ENCODE measurements at places on chromosomes 12 and 14.
A peak's percentile ranks its signal among the peaks of the same experiment; 100 is the strongest.

DNA sequence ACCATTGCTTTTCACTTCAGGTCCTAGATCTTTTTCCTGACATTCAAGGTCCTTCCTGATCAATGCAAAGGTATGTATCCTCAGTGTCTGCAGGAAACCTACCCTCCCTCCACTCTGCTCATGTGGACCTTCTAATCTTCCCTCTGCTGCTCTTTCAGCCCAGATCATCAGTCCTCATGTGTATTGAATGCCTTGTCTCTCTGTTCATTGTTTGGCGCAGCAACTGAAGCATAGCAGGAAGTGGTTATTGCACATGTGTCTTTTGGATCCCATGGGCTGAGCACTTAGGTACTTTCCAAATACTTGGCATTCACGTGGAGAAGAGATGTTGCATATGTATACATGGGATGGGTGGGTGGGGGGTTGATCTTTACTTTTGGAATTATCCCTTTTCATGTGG lies 4.3 kb upstream of the NIN start:
- DNase-seq = no peak

- peak; percentile 66 for DNase-seq
Measured at GRCh38 chr14:21868442-21869046, 194.9 kb upstream of the OR4E1 start.

DNA sequence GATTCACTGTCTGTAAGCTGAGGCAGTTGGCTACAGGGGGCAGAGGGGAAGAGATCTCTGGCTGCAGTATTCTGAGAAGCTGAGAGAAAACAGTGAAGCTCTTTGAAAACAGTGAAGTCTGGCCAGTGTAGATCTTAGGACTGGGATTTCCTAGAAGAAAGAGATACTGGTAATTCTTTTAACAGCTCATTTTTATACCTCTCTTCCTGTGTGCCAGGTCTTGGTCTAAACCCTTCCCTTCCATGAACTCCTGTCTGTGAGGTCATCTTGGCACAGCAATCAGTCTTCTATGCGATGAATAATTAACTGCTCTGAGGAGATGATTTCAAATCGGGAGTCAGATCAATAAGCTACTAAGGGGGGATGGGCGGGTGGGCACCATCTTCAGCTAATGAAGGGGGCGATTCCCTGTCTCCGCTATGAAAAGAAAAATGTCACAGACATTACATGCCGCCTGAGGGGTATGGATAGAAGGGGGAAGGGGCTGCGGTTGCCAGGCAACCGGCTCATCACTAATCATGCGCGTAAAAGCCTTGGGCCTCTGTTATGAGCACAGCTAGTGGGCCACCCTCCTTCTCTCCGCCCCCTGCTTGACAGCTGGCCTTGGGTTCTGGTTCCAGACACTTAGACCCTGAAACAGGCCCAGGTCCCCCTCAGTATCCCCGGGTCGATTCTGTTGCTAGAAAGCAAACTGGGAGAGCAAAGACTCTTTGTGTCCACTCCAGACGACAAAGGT lies 75.3 kb upstream of the CEP83 start:
- DNase-seq = no peak

- no peak for DNase-seq
Measured at GRCh38 chr12:92098594-92099380, 46.9 kb downstream of the BTG1 start.

DNA sequence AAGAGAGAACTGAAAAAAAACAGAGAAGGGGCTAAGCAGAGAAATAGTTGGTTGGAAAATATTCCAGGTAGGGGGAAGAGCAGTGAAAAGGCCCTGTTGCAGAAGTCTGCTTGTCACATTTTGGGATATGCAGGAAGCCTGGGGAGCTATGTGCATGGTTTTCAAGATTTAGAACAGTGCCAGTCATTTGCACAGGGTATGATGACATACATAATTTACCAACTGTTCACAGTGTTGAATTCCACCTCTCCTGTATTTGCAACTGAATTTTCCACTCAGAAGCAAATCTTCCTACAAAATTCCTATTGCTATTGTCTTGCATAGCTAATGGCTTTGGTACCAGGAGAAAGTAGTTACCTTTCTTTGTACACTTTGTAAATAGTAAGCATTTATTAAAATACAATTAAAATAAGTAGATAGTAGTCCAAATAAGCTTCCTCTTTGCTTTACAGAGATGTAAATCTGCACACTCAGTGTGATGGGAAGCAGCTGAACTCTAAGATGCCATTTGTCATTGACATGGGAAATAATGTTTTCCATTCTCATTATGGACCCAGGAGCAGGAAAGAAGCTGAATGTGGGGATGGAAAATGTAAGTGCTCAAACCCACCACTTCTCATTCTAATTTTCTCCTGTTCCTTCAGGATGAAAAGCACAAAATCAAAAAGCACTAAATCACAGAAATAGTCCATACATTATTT lies 177.4 kb downstream of the BTG1 start:
- DNase-seq = no peak

DNA sequence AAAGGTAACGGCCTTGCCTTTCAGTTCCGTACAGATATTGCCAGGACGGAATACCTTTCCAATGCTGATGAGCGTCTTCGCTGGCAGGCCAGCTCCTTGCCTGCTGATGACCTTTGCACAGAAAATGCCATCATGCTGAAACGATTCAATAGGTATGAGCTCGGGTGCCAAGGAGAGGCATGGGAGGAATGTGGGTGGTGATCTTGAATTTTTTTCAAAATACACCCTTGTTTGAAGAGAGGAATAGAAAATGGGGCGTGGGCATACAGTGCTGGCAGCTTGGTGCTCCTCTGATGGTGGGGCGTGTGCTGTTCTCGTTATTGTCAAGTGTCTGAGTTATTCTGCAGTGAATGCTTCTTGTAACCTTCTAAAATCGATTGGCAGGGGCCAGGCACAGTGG lies 52.5 kb downstream of the HSP90AA1 start:
- DNase-seq = no peak

DNA sequence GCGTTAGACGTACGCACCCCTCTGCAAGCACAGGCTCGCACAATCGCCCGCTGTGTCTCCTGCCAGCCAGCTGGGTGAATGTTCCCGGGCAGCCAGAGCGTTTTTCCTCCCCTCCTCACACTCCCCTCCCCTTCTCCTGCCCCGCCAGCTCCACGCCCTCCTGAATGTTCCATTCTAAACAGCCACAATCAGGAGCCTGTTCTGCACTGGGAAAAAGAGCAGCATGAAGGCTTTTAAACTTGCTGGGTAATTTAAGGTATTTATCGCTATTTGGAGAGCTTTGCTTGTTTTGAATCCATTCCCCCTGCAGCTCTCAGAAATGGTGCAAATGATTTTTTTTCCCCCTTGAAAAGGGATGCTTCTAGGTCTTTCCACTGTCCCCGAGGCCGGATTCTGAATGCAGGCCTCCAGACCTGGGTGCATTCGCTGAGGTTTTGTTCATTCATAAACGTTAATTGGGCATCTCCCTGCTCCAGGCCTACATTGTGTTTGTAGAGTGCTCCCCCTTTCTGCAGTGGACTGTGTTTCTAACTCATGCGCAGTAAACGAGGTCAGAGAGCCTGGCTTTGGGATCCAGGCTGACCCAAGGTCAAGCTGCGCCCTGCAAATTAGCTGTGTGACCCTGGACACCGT lies 212.5 kb downstream of the CHST11 start:
- no peak for DNase-seq

- no peak for DNase-seq
Measured at GRCh38 chr12:65022960-65023359, 98.1 kb downstream of the WIF1 start.

- DNase-seq = no peak
Measured at GRCh38 chr12:64669270-64669842, 59.1 kb downstream of the RASSF3 start.

GRCh38 chr14:21041676-21042433 lies at the start of gene RNASE7:
RNASE7 (plus strand) TSS chr14:21042362; CDS start chr14:21042993, 631 bp downstream.
- no peak for DNase-seq

GRCh38 chr12:46465307-46465706 lies 92.7 kb upstream of the SLC38A2 start:
- no peak for DNase-seq

DNA sequence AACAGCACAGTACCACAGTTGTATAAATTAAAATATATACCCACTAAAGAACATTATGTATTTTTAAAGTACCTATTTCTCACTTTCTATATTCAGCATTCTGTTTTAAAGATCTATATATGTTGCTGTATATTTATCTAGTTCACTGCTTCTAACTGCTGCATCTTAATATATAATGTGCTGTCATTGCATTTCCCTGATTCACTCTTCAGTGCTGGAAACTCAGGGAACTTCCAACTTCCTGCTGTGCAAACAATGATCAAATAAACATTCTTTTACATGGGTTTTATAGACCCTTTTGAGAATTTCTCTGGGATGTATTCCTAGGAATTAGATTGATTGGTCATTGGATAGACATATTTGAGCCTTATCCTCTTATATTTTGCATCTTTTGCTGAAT lies 379.1 kb downstream of the APAF1 start:
- no peak for DNase-seq

DNA sequence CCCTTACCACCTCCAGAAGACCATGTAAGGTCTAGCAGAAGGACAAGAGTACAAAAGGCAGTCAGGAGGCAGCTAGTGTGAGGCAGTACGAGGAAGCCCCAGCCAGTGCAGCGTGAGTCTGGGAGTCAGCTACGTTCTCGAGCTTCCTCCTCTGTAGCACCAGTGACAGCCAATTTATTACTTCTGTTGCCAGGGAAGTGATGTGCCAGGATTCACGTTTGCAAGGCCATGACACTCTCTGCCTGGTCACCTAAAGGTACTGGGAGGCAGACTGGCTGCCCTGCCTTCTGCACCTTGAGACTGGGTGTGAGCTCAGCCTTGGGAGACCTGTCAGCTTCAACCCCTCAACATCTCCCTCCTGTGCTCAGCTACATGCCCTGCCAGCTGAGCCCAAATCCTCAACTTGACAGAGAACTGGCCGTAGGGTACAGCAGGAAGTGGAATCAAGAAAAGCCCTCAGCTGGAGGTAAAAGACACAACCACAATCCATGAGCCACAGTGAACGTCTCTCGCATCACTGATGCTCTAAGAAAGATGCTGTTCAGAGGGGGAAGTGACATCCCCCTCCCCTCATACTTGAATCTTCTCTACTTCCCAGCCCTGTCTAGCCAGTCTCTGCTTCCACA lies 182.5 kb upstream of the RGS6 start:
- no peak for DNase-seq

GRCh38 chr12:88677464-88677863 lies 97.2 kb upstream of the KITLG start:
- no peak for DNase-seq

- no peak for DNase-seq
Measured at GRCh38 chr12:47035484-47035883, 43.9 kb upstream of the PCED1B start.

- no peak for DNase-seq
Measured at GRCh38 chr12:124517260-124518050, 50.0 kb downstream of the NCOR2 start.

DNA sequence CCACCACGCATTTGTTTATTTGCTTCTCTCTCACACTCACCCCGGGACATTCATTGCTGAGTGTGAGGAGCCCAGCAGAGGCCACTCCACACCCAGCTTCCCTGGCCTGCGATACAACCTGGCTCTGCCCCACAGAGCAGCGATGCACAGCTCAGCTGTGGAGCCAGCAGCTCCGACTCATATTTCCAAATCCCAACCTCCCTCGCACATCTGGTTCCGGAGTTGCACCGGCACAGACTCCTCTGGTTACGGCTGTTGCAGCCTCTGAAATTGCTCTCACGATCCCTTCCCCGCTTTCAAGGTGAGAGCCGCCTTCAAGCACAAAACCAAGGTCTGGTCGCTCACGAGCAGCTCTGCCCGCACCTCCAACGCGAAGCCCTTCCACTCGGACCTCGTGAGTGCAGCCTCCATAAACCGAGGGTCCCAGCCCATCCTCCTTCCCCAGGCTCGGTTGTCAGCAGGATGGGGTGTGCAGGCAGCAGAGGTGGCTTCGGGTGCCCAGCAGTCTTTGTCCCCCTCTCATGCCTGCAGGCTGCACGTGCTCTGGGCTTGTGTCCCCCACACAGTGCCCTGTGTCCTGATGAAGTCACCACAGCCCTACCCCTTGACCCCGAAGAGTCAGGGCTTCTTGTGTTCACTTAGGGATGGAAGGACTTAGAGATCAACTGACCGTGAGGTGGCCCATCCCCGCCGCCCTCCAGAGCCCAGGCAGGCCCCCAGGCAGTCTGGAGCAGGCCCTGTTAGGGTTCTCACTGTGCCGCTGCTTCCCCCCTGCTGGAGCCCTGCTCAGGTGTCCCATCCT lies 184.3 kb downstream of the ADGRD1 start:
- DNase-seq = no peak

DNA sequence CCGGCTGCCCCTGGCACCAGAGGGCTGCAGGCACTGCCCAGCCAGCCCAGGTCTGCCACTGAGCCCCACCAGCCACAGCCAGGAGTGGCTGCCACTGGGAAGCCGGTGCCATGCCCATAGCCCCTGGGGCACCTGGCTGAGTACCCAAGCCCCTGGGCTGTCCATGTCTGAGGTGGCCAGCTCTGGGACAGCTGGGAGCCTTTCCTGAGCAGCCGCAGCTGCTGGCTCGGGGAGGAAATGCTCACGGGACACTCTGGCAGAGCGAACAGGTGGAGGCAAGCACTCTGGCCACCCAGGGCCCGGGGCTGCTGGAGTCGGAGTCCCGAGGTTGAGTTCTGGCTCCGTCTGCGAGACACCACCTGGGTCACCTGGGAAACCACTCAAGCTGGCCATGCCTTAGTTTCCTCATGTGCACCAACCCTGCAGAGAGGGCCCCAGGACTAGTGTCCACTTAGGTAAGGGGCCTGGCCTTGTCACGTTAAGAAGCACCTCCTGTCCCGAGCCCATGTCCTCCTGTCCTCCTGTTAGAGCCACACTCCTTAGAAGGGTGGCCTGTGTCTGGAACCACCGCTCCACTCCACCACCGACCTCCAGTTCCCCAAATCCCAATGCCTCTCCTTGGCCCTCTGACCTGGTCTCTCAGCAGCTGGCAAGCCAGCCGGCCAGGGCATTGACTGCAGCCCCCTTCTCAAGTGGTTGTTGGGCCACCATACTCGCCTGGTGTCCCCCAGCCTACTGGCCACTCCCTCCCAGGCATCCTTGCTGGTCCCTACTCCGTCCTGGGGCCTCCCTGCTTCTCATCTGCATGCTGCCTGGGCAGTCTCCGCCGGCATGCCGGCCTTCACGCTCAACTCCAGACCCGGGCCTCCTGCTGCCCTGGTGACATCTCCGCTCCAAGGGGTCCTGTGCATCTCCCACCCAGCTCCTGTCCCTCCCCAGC lies 45.3 kb downstream of the BEGAIN start:
- DNase-seq = no peak

DNA sequence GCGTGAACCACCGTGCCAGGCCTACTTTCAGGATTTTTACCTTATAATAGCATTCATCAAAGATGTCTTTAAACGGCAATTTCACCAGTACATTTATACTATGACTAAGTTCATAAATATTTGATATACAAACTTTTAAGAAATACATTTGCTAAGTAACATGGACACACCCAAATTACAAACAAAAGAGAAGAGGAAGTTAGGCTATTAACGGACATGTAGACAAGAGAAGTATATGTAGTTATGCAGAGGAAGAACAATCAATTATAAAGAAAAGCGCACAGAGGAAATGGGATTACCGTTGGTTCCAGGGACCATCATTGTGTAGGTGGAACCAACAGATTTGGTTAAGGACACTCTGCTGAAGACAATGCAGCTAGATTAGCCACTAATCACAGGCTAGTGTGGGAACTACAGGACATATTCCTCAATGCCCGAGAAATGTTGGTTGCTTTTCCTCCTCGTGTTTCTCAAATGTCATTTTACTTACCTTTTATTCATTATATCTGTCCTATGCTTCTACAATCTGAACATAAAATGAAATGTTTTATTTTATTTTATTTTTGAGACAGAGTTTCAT lies 24.0 kb upstream of the PKP2 start:
- no peak for DNase-seq

- no peak for DNase-seq
Measured at GRCh38 chr12:117881517-117881916, 87.3 kb downstream of the KSR2 start.

GRCh38 chr14:63287666-63288483 lies 30.9 kb downstream of the GPHB5 start:
- DNase-seq = no peak
